ENCODE measurements at places on chromosomes 1 and 21. TPM values are rescaled to one million over a fixed set of nuclear protein-coding genes. Genes with fewer than 3 reads are reported as not detected.

DNA sequence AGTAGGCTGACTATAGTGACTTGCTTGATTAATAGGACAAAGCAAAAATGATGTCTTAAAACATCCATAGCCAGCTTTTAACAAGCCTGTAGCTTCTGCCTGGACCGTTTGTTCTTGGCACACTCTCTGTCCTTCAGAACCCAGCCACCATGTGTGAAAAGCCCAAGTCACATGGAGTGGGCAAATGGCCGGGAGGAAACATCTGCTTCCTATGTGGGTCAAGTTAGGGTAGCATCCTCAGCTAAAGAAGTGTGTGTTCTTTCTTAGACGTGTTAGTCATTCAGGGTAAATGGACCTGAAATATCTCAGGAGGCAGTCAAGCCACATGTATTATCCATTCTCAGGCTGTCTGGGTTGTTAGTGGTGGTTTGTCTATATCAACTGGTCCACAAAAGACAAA lies 23.4 kb downstream of the RD3 start:
- H3K4me3 ChIP-seq = no peak overlapping the region
- H3K36me3 ChIP-seq = no peaks in the 10 kb centered on the region
- peaks cover 37% of the 10 kb centered on the region for H3K27me3 ChIP-seq
- no peak overlapping the region for H3K27ac ChIP-seq

- H3K4me1 ChIP-seq = no peaks in the 10 kb centered on the region
- no peak overlapping the region for H3K27ac ChIP-seq
- no peaks in the 10 kb centered on the region for H3K27me3 ChIP-seq
- no peaks in the 10 kb centered on the region for H3K36me3 ChIP-seq
- H3K4me3 ChIP-seq = no peak overlapping the region
Observed at GRCh38 chr1:206924592-206925105, 2.9 kb upstream of the FCMR start.

Gene FTCD
- 0.36 TPM for total RNA-seq

Gene FCRL5
- total RNA-seq = under 0.01 TPM

Gene FNDC5
- not detected for total RNA-seq

Measured in osteoblast (primary cell).